ENCODE measurements at places on chromosomes 1 and 21.

GRCh38 chr1:2493691-2494322 lies 17.7 kb downstream of the PLCH2 start:
- no peak for DNase-seq

- no peak for DNase-seq
Observed at GRCh38 chr1:207752456-207752998, 673 bp downstream of the CD46 start.

DNA sequence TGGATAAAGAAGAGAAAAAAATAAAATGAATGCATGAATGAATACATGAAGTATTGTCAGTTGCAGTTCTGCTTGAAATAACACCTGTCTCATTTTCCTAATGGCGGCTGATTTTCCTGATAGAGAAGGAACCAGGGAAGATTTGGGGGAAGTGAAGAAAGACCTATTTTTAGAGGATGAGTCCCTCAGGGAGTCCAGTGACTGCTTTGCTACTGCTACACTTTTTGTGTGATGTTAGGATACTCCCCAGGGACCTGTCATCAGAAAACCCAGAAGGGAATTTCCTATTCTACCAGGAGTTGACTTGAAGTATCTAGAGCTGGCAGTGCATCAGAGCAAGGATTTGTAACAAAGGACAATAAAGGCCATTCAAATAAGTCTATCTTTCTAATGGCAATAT lies 114.8 kb downstream of the MAB21L3 start:
- peak; percentile 17 for DNase-seq

DNA sequence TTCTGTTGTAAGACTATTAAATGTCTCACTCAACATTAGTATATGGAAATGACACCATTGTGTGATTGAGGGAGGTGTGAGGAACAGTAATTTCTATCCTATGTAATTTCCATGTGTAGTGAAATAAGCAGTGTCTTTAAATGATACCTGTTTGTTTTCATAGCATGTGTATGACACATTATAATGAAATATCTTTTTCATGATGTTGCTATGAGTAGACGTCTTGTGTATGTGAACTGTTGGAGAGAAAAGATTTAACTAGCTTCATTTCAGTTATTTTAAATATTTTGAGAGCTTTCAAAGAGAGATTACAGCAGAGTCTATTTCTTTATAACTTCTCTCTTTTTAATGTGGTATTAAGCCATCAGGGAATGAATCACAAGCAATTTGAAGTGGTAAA lies 71.5 kb upstream of the QSOX1 start:
- DNase-seq, result no peak

DNA sequence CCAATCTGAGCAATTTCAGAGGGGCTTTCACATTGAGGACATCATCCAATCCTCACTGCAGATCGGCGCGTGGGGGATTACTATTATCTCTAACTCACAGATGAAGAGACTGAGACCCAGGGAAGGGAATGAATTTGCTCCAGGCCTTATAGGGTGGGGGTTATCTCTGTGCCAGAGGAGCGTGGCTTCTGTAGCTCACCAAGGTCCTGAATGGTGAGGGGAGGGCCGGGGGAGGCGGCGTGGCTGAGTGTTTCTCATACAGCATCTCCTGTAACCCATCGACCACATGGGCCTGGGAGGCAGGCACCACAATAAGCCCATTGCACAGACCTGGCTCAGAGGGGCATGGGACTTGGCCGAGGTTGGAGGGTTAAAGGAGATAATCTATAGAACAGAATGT lies 143.0 kb upstream of the KLHDC7A start:
- DNase-seq, result no peak

DNA sequence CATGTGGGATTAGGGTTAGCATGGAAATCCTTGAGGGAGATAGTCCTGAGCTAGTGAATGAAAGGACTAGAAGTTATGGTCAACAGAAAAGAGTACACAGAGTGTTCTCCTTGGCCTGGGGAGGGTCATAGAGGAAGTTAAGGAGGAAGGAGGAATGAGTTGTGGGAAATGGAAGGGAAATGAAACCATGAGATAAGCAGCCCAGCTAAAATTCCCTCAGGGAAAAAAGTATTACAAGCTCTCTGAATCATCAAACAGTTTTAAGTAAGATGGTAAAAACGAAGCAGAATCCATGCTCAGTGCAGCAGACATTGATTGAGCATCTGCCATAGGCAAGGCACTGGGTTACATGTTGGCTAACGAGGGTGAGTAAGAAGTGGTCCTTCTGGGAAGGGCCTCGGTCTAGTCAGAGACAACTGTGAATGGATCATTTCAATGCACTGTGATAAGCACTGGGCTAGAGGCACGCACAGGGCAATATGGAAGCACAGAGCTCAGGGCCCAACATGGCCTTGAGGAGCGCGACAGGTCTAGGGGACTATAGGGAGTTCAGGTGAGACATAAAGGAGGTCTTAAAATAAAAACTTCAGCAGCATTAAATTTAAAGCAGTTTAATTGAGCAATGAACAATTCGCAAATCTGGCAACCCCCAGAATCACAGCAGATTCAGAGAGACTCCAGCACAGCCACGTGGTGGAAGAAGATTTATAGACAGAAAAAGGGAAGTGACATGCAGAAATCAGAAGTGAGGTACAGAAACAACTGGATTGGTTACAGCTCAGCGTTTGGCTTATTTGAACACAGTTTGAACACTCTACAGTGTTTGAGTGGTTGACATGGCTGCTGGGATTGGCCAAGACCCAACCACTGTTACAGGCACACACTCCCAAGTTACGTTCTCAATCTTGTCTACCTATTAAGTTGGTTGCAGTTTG lies 219.5 kb downstream of the HLX start:
- no peak for DNase-seq

DNA sequence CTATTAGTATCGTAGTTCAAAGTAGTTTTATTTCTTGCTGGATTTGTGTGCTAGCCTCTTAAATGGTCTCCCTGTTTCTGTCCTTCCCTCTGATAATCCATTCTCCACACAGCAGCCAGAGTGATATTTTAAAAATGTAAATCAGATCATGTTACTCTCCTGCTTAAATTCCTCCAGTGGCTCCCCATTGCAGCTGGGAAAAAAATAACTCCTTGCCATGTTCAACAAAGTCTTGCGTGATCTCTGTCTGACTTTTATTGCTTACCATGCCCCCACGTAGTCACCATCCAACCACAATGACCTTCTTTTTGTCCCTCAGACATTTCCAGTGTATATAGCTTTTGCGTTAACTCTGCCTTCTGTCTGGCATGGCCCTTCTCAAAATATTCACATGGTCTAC lies 178.8 kb downstream of the FGGY start:
- DNase-seq, result no peak

- no peak for DNase-seq
Observed at GRCh38 chr1:160839746-160840145, 22.9 kb downstream of the CD244 start.

- DNase-seq, result no peak
Observed at GRCh38 chr1:210021145-210021860, 83.3 kb downstream of the SYT14 start.

DNA sequence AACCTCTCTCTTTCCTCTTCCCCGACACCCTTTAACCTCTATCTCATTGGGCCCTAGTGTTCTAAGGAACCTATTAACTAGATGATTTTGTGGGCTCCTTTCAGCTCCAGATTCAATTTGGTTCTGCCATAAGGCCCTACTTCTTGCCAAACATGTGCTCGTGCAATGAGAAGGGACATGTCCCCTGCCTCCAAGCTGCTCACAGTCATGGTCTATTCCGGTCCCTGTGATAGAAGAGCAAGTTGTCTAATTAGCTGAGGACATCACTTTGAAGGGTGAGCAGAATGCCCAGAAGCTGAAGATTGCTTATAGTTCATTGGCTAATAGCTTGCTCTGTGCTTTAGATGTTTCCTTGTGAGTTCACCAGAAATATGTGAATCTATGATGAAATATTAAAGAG lies 76.2 kb downstream of the ZNF648 start:
- no peak for DNase-seq

- DNase-seq, result no peak
Observed at GRCh38 chr1:84006591-84006990, 7.7 kb upstream of the TTLL7 start.

- no peak for DNase-seq
Observed at GRCh38 chr1:63903947-63904610, 130.3 kb downstream of the ROR1 start.

- DNase-seq, result no peak
Observed at GRCh38 chr1:76781447-76781846, 85.8 kb upstream of the ST6GALNAC5 start.

GRCh38 chr1:15309687-15310086 lies 62.7 kb downstream of the FHAD1 start:
- DNase-seq, result no peak

DNA sequence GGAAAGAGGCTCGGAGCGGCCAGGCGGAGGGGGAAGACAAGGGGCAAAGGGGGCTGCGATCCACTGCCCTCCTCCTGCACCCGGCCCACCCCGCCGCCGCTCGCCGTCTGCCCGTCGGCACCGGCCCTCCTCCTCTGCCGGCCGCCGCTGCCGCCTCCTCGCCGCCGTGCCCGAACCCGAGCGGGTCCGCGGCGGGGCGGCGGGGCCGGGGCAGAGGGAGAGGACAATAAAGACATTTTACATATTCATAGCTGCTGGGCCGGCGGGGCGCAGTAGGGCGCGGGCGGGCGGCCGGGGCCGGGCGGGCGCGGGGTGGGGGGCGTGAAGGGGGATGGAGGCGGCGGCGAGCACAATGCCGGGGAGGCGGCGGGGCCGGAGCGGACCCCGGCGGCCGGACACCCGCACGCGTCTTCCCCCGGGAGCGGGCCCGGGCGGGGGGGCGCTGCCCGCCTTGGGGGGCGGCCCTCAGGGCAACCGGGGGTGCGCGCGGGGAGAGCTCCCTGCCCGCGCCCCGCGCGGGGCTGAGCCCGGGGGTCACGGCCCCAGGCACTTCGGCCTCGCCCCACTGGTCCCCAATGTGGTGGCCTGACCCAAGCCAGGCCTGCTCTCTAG lies 546 bp downstream of the POU2F1 start:
- DNase-seq, result no peak

DNA sequence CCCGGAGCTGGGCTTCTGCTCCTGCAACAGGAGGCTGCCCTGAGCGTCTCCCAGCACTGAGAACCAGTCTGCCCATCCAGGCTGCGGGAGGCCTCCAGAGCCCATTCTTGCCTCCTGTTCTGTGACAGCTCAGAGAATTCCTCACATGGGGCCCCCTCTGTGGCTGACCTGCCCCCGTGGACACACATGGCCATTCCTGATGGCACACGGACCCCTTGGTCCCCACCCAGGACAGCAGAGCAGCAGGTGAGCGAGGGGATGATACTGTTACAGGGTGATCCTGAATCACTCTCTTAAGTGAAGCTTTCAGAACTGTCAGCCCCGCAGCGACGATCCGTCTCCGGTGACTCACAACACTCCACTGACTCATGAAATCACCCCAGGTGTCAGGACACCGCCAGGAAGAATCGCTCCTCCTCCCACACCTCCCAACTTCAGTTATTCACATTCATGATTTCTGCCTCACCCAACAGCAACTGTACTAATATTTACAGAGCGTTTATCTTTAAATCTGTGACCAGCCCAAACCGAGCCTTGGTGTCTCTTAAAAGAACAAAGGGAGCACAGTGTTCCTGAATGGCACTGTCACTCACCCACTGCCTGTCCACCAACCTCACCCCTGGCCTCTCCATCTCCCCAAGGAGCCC lies 22.5 kb downstream of the CHD5 start:
- DNase-seq, result no peak

DNA sequence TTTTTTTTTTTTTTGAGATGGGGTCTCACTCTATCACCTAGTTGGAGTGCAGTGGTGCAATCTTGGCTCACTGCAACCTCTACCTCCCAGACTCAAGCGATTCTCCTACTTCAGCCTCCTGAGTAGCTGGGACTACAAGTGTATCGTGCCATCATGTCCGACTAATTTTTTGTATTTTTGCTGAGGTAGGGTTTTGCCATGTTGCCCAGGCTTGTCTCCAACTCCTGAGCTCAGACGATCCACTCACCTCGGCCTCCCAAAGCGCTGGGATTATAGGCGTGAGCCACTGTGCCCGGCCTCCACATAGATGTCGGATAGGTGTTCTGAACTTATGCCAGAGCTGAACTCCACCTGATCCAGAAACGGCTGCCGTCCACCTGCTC lies 21.1 kb downstream of the PLEKHM2 start:
- no peak for DNase-seq

GRCh38 chr1:193763266-193763665 lies 576.9 kb upstream of the B3GALT2 start:
- DNase-seq, result no peak

GRCh38 chr1:1355416-1355815 lies 2.9 kb downstream of the MXRA8 start:
- DNase-seq, result no peak

Data from GM06990 (cell line).